ENCODE measurements at places on chromosomes 5 and 9.

GRCh38 chr5:92758552-92758951, 822.5 kb downstream of the NR2F1-AS1 start:
- no peak for DNase-seq

GRCh38 chr5:150075806-150076205, 10.5 kb downstream of the CSF1R start:
- DNase-seq: no peak

DNA sequence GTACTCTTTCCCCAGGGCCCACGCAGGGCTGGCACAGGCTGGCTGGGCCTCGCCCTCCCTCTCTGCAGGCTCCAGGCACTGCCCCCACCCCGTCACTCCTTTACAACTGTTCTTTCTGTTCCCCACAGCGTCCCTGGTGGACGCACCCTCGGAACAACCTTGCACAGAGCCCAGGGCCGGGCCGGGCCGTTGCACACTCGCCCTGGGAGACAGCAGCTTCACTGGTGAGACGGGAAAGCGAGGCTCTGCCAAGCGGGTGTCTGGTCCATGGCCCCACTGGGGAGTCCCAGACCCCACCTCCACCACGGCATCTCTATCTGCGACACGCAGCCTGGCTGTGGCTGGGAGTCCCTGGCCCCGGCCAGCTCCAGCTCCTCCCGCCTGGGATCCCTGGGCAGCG, 18.4 kb upstream of the QSOX2 start:
- DNase-seq: no peak

DNA sequence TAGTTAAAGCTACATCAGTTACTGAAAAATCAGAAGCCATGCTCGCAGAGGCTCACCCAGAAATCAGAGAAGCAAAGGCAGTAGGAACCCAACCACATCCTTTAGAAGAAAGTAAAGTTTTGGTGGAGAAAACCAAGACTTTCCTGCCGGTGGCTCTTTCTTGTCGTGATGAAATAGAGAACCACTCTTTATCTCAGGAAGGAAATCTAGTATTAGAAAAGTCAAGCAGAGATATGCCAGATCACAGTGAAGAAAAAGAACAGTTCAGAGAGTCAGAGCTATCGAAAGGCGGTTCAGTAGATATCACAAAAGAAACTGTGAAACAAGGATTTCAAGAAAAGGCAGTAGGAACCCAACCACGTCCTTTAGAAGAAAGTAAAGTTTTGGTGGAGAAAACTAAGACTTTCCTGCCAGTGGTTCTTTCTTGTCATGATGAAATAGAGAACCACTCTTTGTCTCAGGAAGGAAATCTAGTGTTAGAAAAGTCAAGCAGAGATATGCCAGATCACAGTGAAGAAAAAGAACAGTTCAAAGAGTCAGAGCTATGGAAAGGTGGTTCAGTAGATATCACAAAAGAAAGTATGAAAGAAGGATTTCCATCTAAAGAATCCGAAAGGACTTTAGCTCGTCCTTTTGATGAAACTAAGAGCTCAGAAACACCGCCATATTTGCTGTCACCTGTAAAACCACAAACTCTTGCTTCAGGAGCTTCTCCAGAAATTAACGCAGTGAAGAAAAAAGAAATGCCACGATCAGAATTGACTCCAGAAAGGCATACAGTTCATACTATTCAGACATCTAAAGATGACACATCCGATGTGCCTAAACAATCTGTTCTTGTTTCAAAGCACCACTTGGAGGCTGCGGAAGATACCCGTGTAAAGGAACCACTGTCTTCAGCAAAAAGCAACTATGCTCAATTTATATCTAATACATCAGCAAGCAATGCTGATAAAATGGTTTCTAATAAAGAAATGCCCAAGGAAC, 47.2 kb downstream of the CMYA5 start:
- no peak for DNase-seq

DNA sequence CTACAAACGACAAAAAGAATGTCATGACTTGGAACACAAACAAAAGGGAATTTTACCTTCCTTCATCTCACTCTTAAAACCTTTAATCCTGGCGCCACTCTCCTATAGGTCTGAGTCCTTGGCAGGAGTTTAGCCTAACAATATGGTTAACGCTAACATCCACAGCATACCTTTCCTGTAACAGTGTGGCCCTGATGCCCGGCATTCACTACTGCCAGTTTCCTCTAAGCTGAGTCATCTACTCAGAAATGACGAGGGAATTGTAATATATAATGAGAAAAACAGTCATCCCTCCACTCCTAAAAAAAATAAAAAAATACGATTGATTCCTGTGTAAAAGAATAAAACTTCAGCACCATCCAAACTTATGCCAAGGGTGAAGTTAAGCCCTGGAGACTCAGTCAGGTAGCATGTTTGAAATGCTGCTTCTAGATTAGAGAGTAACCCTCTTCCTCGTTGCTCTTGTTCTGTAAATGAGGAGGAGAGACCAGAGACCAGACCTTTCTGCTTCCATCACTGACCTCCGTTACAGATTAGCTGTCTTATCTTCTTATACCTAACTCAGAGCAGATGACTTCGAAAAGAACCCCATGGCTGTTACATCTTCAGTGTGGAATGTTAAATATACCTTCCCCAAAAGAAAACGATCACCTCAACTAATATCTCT, 37.4 kb downstream of the CCDC125 start:
- DNase-seq: no peak
